SK-N-MC (cell line): ENCODE measurements at places on chromosomes 1 and 21.

DNA sequence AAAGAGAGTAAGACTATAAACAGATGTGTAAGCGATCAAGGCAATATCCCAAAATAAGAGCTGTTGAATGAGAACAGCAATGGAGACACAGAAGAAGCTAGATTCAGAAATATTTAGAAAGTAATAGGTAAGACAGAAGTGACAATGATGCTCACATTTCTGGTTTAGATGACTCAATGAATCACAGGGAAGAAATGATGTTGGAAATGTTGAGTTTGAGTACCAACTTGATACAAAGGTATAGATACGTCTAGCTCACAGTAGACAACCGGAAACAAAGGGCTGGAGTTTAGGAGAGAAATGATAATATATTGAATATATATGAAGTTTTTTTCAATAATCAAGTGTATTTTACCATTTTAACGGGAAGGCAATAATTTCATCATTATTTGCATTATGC, 6.5 kb downstream of the GATAD2B start:
- DNase-seq: no peak

DNA sequence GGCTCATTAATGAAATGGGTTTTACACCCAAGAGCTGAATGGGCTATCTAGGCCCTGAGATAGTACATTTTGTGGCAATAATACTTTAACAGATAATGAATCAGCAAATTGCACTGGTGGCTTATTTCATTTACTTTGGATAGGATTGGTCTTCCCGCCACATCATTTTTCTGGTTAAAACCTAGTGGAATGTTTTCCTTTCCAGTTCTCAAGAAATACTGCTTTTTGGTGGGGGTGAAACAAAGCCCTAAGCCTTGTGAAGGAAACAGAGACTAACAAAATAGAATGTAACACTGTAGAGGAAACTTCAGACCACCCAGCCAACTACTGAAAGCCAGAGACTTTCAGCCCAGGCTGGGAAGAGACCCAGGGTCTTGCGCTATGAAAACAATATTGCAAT, 172.2 kb downstream of the HHIPL2 start:
- no peak for DNase-seq

- no peak for DNase-seq
These were observed 51.0 kb downstream of the CASQ2 start for GRCh38 chr1:115717541-115717940.

DNA sequence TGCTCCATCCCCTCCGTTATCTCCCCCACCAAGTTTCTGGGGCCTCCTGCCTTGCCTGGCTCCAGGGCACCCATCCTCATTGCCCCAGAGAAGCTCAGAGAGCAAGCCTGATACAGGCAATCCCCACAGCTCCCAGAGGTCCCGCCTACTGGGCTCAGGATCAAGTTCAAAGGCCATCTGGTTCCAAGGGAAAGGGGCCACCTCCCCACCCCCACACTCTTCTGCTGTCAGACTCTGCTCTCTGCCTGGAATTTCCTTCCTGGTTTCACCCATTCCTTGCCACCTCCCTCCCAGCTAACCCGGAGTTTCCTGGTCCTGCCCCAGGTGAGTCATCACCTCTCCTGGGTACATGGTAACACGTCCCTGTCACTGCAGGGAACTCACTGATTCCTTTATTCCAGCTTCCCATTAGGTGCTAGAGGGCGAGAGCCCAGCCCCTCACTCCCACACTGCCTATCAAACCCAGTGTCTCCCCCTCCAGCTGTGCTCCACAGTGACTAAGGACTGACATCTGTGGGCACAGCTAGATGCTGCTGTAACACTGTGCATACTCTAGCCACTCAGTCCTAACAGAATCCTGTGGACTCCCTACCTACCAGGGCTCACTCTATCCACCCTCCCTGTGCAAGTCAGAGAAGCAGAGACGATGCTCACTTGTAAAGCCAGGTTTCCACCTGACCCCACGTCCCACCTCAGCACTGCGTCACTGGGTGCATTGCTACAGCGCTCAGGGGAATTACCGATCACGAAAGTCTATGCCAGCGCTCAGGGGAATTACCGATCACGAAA, 21.8 kb downstream of the RSPH1 start:
- no peak for DNase-seq

GRCh38 chr1:109794319-109795132, 30.8 kb upstream of the EPS8L3 start:
- DNase-seq: no peak

DNA sequence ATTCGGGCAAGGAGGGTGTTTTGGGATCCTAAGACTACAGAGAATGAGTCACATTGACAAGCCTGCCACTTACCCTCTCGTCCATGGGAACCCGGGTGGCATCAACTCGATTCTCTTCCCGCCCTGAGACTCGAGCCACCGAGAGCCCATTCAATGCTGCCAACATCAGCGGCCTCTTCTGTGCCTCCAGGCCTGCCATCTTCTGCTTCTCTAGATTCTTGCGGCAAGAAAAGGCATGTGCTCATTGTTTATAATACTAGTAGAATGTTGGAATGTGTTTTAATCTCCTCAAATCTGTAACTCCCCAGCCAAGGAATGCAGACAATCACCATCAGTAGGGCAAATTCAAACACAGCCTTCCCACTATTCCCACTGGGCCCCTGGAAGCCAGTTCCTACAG, 96.9 kb downstream of the SMYD2 start:
- no peak for DNase-seq

DNA sequence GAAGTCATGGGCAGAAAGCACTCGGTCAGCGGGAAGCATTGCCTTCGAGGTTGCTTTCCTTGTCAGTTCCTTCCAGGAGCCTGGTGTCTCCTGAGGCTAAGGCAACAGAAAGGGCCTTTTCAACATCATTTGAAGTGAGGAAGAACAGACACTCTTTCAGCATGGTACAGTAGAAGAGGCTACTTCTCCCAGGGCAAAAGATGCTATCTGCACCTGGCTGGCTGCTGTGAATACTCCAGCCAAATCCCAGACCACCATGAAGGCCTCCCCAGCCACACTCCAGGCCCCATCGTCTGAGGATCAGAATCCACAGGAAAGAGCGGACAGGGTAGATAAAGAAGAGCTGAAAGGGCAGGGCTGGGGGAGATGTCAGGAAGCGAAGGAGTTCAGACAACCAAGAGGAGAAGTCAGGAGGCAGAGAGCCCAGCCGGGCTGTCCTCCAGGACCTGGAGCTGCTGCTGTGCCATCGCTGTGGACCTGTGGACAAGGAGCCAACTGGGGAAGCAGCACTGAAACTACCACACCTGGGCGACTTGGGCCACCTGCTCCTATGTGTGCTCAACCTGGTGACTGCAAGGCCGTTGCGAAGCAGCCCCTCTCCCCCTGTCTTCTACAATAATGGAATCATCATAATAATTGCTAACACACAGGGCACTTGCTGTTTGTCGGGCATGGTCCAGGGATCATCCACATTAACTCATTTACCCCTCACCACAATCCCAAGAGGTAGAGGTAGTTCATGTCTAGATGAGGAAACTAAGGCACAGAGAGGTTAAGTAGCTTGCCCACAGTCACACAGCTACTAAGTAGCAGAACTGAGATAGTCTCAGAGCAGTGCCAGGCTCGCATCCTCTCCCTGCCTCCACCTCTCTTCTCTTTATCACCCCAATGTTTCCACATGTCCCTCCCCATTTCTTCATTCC, 88.0 kb upstream of the ZBTB40 start:
- DNase-seq: no peak

GRCh38 chr1:169309178-169310166, 58.1 kb downstream of the NME7 start:
- no peak for DNase-seq

DNA sequence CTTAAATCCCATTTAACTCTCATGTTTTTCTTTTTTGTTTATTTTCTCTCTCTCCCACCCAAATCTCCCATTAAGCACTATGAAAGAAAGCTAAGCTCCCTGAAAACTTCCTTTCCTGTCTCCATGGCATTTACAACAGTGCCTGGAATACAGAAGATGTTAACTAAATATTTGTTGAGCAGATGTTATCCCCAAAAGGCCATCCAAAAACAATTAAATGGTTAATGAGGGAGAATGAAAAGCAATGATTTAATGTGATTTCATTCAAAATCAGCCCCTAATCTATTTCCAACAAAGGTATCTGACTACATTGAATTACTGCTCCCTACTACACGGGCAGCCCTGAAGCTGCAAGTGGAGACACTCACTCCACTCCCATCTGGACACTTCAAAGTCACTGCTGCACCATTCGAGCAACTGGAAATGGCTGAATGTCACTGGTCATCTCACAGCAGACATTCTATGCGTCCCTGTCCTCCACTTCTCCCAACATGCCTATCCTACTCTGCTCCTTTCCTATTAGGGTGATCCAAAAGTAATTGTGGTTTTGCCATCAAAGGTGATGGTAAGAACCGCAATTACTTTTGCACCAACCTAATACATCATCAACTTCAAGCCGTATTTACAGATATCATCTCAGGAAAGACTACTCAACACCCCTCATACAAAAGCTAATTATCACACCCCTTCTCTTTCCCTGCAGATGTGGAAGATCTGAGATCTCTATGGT, 7.5 kb downstream of the TP53BP2 start:
- no peak for DNase-seq

- no peak for DNase-seq
These were observed 264.7 kb downstream of the CTH start for GRCh38 chr1:70675737-70676156.

DNA sequence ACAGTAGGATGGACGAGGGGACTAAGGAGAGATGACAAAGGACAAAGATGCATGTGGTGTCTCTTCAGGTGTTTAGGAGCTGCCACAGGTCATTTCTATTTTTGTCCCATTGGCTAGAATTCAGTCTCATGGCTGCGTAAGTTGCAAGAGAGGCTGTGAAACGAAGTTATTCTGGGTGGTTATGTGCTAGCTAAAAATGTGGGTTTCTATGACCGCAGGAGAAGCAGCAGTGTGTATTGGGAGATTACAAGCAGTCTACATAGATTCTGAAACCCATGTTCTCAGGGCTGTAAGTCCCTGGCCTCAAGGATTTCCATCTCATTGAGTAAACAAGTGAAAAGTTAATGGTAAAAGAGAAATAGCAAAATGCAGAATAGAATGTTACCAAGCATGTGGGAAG, 110.7 kb downstream of the SPATA46 start:
- DNase-seq: no peak

- DNase-seq: no peak
These were observed 21.5 kb downstream of the DPH5 start for GRCh38 chr1:101004061-101004460.

- DNase-seq: no peak
These were observed 409.9 kb downstream of the PTPRU start for GRCh38 chr1:29646161-29646775.

GRCh38 chr1:197595304-197595904, 179.9 kb downstream of the DENND1B start:
- no peak for DNase-seq

DNA sequence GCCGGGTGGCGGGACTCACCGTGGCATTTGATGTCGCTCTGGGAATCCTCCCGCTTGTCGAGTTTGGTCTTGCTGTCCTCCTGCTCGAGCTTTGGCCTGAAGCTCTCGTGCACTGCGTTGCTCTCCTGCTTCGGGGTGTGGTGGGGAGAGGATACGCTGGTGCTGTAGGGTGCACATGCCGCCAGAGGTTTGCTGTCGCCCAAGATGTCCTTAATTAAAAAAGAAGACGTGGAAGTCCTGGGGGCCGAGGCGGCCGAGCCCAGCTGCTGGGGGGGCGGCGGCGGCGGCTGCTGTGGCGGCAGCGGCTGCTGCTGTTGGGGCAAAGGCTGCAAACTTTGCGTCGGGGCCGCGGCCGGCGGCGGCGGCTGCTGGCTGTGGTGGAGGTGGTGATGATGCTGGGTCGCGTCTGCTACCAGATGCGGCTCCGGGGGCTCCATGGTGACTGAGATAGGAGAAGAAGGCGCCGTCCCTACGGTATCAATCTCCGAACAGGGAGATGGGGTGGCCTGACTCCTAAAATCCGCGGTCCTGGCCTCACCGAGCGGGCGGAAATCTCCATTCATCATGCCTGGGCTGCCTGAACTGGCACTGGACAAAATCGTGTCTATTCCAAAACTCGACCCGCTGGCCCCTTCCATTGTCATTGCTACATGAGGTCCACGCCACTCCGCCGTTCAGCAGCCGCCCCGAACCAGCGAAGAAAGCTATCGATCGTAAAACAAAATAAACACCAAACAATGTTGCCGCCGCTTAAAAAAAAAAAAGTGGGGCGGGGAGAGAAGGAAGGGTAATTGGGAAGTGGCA, at the start of gene BARHL2:
Gene BARHL2 (minus strand): TSS at position 751 of the 804 bp plus-strand sequence. CDS start 107 bp downstream, at position 644.
- DNase-seq: no peak

DNA sequence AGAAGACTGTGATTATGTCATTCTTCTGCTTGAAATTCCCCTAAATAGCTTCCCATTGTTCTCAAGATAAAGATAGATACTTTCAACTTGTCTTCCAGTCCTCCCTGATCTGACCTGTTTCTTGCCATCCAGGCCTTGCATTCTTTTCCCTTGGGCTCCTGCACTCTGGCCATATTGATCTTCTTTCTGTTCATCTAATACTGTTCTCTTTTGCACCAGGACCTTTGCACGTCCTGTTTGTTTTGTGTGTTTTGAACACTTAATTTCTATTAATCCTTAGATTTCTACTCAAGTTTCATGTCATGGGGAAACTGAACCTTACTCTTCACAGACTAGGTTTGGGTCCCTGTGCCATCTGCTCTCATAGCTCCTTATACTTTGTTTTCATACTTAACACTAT, 65.1 kb downstream of the MAGI3 start:
- no peak for DNase-seq

DNA sequence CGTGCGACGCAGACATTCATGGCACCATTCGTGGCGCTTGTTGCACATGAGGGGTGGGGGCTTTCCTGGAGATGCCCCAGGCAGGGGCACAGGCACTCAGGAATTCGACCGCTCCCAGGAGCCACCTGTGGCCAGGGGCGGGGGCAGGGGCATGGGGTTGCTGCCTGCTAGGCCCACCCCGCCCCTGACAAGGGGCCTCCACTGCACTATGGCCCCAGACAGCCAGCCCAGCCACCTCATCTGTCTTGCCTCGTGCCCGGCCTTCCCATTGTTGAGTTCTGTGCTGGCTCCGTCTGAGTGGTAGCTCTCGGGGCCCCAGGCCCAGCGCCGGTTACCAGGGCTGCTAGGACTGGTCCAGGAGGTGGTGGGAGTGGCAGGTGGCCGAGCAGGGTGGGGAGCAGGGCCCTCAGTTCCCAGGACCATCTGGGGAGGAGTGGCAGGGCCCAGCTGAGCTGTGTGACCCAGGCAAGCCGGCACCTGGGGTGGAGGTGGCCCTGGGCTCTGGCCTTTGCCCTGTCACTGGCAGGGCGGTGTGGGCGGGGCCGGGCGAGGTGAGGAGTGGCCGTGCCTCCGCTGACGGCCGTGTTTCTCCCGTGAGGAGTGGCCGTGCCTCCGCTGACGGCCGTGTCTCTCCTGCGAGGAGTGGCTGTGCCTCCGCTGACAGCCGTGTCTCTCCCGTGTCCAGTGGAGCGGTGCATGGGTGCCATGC, 1.9 kb downstream of the PLCH2 start:
- DNase-seq: no peak

DNA sequence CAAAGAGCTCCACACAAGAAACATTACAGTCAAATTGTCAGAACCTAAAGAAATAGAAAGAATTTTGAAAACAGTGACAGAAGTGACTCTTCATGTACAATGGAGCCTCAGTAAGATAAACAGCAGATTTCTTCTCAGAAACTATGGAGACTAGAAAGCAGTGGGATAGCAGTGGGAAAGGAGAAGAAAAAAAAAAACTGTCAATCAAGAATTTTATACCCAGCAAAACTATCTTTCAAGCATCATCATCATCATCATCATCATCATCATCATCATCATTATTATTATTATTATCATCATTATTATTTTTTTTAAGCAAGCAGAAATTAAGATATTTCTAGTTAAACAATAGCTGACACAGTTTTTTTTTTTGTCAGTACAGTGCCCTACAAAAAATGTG, 24.2 kb downstream of the CEP170 start:
- DNase-seq: no peak
